Transverse colon (tissue), 4 donors: ENCODE measurements at places on chromosomes 5 and 9. TPM values are rescaled to one million over a fixed set of nuclear protein-coding genes. Genes with fewer than 3 reads are reported as not detected.

- no peak for DNase-seq
Observed at GRCh38 chr5:10140195-10140973, 109.3 kb downstream of the ATPSCKMT start.

- DNase-seq, result no peak
Observed at GRCh38 chr9:84919440-84919839, 249.9 kb downstream of the NTRK2 start.

GRCh38 chr5:41219658-41220269 is 6.4 kb upstream of the C6 start:
- DNase-seq, result no peak

DNA sequence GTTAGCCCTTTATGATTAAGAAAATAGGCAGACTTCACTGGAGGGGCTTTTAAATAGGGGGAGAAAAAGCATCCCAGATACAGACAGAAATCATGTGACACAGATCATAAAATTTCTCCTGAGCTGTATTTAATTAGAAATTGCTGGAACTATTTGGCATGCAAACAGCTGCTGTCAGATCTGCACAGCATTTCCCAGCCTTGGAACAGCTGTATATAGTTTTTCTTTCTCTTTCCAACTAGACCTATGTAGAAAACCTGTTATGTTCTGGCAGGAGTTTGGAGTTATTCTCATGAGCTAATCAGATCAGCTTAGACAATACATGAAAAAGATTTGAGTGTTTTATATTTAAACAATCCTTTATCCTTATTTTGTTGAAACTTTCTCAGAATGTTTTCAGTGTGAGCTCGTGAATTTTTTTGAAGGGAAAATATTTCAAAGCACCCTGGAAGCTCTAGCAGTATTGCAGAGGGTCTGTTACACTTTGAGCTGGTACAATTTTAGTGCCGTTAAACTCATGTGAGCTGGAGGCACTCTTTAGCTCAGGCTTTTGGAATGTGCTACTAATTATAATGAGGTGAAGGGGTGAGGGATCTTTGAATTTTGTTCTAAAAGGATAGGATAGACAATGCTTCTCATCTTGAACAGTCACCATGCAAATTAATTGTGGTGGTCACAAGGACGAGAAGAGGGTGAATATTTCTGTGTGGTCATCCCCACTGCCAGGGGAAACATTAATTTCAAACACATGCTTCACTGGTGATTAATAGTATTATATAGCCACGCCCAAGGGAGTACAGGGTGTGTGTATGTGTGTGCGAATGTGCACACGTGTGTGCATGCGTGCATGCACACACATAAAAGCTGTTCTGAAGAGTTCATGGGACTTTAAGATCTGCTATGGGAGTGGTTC is 239.4 kb upstream of the FBXL7 start:
- DNase-seq, result no peak

DNA sequence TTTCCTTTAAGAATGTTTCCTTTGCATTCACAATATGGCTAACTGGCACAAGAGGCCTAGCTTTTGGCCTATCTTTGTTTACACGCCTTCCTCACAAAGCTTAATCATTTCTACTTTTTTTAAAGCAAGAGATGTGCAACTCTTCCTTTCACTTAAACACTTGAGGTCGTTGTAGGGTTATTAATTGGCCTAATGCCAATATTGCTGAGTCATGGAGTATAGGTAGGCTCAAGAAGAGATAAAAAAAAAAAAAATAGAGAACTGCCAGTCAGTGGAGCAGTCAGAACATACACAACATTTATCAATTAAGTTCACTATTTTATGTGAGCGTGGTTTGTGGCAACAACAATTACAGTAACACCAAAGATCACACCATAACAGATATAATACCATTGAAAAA is 5.9 kb downstream of the FKBP15 start:
- no peak for DNase-seq

DNA sequence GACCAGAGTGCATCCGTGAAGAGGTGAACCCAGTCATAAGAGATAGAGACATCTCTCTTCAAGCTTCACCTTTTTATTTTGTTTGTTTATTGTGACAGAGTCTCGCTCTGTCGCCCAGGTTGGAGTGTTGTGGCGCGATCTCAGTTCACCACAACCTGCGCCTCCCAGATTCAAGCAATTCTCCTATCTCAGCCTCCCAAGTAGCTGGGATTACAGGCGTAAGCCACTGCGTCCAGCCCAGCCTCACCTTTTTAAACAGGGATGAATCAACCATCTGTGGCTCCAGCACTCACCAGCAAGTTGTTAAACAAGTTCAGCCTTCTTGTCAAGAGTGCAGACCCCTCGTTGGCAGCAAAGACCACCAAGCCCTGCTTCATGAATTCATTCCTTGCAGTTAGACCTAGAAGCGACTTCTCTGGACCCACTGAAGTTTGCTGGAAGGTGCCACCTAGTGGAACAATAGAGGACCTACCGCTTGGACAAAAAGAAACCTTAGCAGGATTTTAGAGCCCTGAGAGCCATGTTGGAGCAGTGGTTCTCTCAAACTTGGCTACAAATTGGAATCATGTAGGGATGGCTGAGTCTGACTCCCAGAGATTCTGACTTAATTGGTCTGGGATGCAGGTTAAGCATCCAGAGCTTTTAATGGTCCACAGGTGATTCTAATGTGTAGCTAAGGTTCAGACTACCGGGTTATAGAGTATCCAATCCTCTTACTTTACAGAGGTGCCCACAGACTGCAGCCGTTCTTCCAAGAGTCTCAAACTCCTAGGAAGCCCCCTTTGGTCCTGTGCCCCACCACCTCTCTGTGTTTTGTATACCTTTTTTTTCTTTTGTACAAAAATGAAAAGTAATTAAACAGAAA is 10.5 kb upstream of the GALNT10 start:
- no peak for DNase-seq

- DNase-seq, result no peak
Observed at GRCh38 chr5:124839371-124839998, 93.0 kb upstream of the ZNF608 start.

- no peak for DNase-seq
Observed at GRCh38 chr5:96885518-96886338, 9.4 kb downstream of the ERAP2 start.

DNA sequence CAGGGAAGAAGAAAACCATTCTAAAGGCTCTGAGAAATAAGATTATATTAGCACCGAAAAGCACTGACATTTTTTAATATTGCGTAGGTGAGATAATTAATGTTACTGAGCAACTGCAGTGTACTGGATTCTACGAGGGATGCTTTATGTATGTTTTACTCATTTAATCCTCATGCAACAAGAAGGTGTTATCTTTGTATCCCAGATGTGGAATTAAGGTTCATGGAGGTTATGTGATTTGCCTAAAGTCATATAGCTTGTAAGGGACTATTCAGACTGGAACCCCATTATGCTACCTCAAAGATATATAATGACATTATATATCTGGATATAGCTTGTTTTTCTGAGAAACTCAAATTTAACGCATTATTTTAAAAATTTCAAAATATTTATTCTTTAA is 2.5 kb downstream of the FBXO4 start:
- no peak for DNase-seq

GRCh38 chr5:134594336-134594735 is 38.3 kb downstream of the SAR1B start:
- no peak for DNase-seq

GRCh38 chr5:7960142-7960541 is 91.2 kb downstream of the MTRR start:
- DNase-seq, result no peak

DNA sequence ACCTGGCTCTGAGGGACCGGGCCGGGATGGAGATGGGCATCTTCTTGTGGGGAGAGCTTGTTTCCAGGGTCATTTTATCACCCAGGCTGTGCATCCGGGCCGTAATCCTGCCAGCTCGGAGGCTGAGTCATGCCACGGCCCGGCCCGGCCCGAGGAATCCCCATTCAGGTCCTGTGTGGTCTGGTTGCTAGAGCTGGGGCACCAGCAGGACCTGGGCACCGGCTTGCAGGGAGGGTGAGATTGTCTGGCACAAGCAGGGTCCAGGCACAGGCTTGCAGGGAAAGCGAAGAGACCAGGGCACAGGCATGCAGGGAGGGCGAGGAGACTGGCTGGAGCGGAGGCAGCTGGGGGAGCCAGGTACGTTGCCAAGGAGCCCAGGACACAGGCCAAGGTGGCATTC is 106.8 kb downstream of the RXRA start:
- no peak for DNase-seq

GRCh38 chr5:8641786-8642505 is 773.0 kb downstream of the MTRR start:
- no peak for DNase-seq

GRCh38 chr9:101026824-101027223 is 1.7 kb upstream of the PLPPR1 start:
- no peak for DNase-seq

GRCh38 chr9:106874652-106875051 is 11.7 kb downstream of the ZNF462 start:
- DNase-seq, result no peak

DNA sequence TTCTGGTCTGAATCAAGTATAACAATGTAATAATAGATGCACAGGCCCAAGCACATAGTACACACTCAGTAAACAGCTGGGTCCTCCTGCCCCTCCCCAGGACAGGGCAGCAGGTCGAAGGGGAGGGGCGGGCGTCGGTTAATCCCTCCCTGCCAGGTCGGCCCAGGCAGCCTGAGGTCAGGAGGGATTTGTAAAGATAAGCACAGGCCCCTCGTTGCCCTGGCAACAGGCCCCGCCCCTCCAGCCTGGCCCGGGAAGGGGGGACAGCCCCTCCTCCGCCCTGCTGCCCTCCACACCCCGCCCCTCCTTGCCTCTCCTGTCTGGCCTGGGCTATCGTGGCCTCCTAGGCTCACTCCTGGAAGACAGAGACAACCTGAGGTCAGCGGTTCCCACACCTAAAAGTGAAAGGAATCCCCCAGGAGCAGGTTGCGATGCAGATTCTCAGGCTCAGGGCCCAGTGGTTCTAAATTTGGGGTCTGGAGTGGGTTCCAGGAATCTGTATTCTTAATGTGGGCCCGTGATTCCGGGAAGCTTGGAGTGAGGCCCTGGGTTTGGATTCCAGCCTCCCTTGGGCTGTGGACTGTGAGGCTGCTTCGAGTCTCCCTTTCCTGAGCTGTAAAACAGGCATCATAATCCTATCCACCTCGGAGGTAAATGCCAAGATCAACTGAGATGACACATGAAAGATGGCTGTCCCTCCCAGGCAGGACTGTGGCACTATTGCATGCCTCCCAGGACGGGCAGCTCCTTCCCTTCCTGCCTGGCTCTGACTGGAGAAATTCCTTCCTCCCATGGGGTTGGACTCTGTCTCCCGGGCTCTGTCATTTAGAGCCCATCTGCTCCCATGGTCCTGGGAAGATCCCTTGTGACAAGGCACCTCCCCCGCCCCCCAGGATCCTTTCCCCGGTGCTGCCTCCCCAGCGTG is 4.4 kb downstream of the CRB2 start:
- DNase-seq, result peak; percentile 87

- no peak for DNase-seq
Observed at GRCh38 chr5:138968601-138969000, 93.5 kb upstream of the LRRTM2 start.

- no peak for DNase-seq
Observed at GRCh38 chr9:92561374-92562330, 25.9 kb upstream of the ECM2 start.

- DNase-seq, result peak; percentile 61
Observed at GRCh38 chr9:100216178-100216787, 117.2 kb downstream of the INVS start.

- no peak for DNase-seq
Observed at GRCh38 chr9:84845956-84846900, 176.7 kb downstream of the NTRK2 start.

DNA sequence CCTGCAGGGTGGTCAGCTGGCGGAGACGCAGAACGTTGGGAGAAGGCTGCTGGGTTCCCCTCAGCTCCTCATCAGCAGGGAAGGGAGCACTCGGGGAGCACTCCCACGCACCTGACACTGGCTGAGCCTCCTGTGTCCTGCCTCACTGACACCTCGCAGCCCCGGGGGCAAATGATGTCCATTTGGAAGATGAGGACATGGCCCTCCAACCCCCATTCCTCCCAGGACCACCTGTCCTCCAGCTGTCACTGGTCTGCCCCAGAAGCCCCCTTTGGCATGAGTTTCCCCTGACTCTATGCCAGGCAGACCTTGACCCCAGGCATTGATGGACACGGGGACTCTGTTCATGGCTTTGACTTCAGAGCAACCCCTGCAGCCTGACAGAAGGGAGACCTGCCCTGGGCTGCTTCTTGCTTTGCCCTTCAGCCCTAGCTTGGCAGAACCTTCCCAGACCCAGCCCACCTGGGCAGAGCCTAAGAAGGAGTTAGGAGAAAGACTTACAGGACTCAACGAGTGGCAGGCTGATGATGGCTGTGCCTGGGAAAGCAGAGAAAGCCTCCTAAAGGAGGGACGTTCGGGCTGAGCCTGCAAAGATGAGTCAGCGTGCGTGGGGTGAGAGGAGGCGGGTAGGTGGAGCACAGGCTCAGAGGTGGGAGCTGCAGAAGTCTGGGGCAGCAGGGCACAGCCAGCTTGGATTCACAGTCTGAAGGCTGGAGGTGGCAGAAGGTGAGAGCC is 90.6 kb downstream of the LMX1B start:
- DNase-seq, result no peak

DNA sequence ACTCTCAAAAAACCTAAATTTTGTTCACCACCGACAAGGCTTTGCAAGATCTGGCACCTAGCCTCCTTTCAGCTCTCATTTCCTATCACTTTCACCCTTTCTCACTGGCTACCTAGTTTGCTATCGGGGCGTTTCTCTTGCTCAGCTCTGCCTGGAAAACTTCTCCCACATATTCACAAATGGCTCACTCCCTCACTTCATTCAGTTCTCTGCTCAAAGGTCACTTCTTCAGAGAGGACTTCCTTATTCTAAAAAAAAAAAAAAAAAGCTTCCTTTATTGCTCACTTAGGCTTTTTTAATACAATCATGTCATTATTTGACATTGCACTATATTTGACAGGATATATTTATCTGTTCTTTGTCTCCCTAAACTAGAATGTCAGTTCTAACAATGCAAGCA is 2.1 kb upstream of the SLC25A46 start:
- peak; percentile 14 for DNase-seq

DNA sequence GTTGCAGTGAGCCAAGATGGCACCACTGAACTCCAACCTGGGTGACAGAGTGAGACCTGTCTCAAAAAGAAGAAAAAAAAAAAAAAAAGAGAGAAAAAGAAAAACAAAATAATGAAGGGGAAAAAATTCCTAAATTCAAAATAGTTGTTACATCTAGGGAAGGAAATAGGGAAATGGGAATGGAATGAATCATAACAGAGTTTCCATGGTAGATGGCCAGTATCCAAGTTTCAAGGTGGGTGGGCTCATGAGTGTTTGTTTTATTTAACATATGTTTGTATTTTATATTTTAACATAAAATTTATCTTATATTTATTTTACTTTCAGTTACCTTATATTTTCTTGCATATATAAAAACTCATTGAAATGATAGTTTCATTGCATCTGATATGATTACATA is 215.6 kb downstream of the ARHGEF28 start:
- DNase-seq, result no peak

- no peak for DNase-seq
Observed at GRCh38 chr9:6552498-6553121, 92.9 kb downstream of the GLDC start.

The EGFL7 gene
- 47.0 TPM for total RNA-seq

The ZNF618 gene
- total RNA-seq, result 5.4 TPM

The FBP1 gene
- total RNA-seq, result 21.3 TPM

The TCOF1 gene
- total RNA-seq, result 12.0 TPM

The SPATA31D3 gene
- total RNA-seq, result not detected

The DENND4C gene
- total RNA-seq, result 117 TPM

The TXNDC8 gene
- not detected for total RNA-seq

The CORO2A gene
- 10.0 TPM for total RNA-seq

The GAS1 gene
- 4.8 TPM for total RNA-seq

The IL7R gene
- total RNA-seq, result 26.6 TPM
